ENCODE measurements at places on chromosomes 1 and 21.

DNA sequence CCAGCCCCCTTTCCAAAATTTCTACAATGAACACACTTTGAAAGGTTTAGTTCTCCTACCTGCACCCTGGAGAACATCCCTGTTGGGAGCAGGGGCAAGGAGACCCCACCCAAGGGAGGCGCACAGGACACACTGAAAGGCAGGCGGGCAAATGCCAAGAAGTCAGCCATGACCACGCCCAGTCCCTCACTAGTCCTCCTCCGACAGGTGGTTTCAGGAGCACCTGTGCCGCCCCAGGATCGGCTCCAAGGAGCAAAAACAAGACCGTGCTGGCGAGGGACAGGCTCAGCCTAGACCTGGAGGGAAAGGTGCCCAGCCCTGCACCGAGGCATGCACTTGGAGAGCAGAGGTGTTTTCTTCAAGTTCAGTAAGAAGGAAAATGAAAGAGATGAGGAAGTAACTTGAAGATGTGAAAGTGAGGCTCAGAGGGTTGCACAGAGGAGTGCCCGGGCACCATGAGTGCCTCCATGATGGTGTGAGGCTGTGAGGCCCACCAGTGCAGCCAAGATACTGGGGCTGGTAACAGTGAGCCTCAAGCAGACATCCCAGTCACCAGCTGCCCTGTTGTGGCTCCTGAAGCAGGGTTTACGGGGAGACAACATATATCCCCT, 19.6 kb upstream of the NADK start:
- no peak for DNase-seq

DNA sequence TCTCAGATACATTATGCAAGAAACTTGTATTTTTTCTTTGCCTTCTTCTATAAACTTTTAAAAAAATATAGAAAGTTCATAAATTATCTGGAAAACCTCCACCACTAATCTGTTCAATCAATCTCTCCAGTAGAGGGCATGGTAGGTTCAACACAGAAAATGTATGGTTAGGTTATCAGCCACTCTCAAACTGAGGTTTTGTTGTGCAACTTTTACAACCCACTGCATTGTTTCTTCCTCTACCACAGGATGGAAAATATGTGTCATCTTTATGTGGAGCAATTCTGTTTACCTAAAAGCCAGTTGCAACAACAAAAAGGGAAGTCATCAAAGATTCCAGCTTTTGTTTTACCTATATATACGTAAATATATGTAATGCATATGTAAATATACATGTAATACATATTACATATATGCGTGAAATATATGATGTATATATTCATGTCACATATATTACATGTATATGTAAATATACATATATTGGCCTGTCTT, 3.0 kb upstream of the RGS2 start:
- DNase-seq: no peak

DNA sequence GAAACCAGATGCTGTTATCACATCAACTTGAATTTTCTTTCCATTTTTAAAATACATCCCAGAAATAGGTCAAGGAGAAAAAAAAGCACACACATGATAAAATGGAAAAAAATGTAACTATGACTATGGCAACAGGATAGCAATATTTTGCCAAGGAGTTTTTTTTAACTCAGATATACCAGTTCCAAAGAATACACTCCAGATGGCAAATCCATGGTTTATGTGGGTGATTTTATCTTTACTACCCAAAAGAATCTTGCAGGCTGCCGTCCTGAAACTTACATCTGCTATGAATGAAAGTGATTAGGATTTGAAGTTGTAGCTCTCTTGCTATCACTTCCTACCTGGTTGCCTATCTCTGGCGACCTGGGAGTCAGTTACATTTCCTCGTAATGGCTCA, 91.0 kb upstream of the PLPPR4 start:
- no peak for DNase-seq

DNA sequence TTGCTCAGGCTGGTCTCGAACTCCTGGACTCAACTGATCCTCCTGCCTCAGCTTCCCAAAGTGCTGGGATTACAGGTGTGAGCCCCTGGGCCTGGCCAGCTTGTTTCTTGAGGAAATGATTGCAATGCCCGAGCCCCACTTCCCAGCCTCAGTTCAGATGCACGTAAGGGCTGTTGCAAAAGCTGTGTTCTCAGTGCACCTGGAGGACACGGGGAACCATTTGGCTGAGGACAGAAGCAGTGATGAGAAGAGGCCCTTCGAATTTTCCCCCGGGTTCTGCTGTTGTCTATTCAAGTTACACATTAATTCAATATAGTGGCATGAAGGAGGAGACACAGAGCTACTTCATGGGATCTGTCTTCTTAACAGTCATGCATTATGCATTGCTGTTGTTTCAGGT, 78.8 kb upstream of the WDR26 start:
- DNase-seq: no peak

DNA sequence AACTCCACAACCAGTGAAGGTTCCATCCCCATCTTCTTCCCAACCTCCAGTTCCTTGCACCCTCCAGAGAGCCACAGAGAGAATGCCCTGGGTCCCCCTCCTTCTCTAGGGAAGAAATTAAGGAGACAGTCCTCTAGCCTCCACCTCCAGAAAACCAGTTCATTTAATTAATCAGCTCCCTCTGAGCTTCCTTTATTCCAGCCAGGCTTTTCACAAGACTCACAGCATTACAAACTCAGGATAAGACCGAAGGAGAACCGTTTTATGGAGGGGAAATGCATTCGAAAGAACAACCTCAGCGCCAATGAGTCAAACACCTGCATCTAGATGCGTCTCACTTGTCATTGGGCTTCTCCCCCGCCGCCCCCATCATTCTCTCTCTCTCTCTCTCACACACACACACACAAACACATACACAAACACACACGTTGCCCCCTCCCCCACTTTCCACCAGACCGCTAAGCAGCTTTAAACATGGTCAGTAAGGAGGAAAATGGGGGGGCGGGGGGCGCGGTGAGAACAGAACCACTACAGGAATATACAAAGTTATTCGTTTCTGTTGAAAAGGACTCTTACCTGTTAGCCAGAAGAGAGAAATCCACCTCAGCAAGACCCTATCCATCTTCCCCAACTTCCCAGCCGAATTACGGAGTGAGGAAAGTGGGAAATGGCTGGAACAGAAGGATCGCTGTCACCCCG, 544 bp downstream of the ILDR2 start:
- no peak for DNase-seq

DNA sequence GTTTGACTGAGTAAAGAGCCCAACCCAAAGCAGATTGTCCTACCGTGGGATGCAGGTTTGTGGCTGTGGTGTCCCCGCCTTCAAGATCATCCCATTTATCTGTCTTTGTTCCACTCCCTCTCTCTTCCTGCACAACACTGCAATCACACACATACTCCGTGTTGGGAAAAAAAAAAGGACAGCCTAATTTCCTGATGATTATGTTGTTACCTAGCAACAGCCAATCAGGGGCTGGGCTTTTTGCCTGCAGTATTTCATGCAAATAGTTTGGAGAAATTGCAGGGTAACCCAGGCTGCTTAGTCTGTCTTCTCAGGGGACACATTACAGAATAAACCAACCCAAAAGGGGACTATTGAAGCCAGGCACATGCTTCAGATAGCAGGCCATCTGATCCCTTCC, 38.3 kb downstream of the PHC2 start:
- DNase-seq: no peak

- DNase-seq: no peak
Observed at GRCh38 chr1:171663036-171663853, 10.8 kb upstream of the MYOC start.

DNA sequence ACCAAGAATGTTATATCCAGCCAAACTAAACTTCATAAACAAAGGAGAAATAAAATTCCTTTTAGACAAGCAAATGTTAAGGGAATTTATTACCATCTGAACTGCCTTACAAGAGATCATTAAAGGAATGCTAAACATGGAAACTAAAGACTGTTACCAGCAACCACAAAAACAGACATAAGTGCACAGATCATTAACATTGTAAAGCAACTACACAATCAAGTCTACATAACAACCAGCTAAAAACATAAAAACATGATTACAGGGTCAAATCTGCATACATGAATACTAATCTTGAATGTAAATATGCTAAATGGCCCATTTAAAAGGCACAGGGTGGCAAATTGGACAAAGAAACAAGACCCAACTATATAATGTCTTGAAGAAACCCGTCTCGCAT, 211.0 kb upstream of the PBX1 start:
- no peak for DNase-seq
